B cell (primary cell): ENCODE measurements at places on chromosomes 12 and 14. TPM values are rescaled to one million over a fixed set of nuclear protein-coding genes. Genes with fewer than 3 reads are reported as not detected.

- no peak for DNase-seq
Measured at GRCh38 chr14:101398011-101398410, 163.3 kb upstream of the DIO3 start.

- DNase-seq = no peak
Measured at GRCh38 chr14:81418057-81418790, 18.1 kb upstream of the STON2 start.

GRCh38 chr12:71270057-71270456, 112.3 kb upstream of the TSPAN8 start:
- no peak for DNase-seq

- DNase-seq = no peak
Measured at GRCh38 chr12:22447223-22447622, 97.1 kb downstream of the C2CD5 start.

DNA sequence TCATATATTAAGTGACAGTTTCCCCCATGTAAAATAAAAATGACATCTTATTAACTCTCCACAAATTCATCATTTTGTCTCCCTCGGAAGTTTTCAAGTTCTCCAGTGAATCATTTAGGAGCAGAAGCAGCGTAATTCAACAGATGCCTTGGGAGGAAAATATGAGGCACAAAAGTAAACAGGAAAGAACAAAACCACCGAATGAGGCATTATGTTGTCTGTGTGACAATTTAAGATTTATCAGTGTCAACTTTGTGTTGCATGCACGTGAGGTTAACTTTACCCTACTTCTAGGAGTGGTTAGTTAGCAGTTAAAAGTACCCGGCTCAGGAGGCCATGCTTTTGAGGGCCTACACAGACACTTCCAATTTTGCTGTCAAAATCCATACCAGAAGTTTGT, 258.6 kb downstream of the IPO8 start:
- no peak for DNase-seq

The BATF gene
- 11.1 and 12.8 TPM in 2 replicates for polyA plus RNA-seq

The PEBP1 gene
- 76.6 and 83.3 TPM in 2 replicates for polyA plus RNA-seq

The KCNA5 gene
- 0.72 and 0.91 TPM in 2 replicates for polyA plus RNA-seq

The TESPA1 gene
- polyA plus RNA-seq = 8.4 and 9.5 TPM in 2 replicates
